ENCODE measurements at places on chromosomes 4 and X.

DNA sequence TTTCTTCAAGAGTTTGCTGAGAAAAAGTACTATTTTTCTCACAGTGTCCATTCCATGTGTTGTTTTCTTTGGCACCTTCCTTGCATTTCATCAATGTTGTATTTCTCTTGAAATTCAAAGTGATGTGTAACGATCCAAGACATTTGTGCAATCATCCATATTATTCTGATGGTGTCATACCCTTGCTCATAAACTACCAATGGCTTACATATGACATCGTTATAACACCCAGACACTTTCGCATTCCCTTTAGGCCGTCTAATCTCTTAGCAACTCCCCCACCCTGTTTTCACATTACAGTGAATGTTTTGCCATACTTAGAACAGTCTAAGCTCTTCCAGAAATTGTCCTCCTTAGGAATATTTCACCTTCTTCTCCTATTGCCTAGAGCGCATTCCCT, 1779.0 kb downstream of the PCDH7 start:
- DNase-seq = no peak

GRCh38 chr4:37476691-37477090, 209.5 kb downstream of the RELL1 start:
- no peak for DNase-seq

GRCh38 chr4:7941111-7941964, 1.7 kb upstream of the AFAP1 start:
- no peak for DNase-seq

GRCh38 chr4:80540349-80540748, 204.8 kb downstream of the CFAP299 start:
- DNase-seq = no peak

GRCh38 chrX:18871161-18871890, 112.6 kb downstream of the PHKA2 start:
- no peak for DNase-seq

DNA sequence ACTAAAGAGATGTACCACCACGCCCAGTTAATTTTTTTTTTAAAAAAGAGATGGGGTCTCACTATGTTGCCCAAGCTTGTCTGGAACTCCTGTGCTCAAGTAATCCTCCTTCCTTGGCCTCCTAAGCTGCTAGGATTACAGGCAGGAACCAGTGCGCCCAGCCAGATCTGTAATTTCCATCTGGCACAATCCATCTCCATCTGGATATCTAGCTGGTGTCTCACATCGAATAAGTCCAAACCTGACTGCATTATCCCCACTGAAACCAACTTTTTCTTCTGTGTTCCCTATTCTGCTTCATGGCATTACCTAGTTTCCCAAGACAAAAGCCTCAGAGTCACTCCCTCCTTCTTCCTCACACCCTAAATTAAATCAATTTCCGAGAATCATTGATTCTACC, 125.8 kb upstream of the TEX13C start:
- DNase-seq = no peak

GRCh38 chr4:183172881-183173280, 73.8 kb downstream of the WWC2 start:
- no peak for DNase-seq

- no peak for DNase-seq
Measured at GRCh38 chr4:105194328-105195231, 47.9 kb downstream of the TET2 start.

DNA sequence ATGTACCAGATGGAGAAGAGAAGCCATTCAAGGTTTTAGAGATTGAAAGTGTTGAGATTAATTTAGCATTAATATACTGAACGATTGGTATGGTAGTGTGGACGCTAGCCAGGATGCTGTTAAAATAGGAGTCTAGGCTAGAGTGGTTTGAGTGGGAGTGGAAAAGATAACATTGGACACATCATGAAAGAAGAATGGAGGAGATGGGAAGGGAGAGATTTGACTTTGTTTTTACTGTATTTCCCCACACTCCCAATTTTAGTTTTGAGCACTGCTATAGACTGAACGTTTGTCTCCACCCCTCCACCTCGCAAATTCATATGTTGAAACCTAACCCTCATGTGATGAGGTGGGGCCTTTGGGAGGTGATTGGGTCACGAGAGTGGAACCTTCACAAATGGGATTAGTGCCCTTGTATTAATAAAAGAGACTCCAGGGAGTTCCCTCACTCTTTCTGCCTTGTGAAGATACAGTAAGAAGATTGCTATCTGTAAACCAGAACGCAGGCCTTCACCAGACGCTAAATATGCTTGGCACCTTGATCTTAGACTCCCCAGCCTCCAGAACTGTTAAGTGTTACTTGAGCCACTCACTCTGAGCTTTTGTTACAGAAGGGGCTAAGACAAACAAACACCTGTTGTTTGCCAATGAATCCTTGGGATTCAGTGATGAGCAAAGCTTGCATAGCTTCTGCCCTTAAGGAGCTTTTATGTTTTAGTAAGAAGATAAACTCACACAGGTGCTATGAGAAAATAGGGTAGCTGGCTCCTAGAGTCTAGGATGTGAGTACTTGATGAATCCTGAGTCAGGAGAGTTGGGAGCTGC, 25.8 kb downstream of the USP9X start:
- DNase-seq = no peak

DNA sequence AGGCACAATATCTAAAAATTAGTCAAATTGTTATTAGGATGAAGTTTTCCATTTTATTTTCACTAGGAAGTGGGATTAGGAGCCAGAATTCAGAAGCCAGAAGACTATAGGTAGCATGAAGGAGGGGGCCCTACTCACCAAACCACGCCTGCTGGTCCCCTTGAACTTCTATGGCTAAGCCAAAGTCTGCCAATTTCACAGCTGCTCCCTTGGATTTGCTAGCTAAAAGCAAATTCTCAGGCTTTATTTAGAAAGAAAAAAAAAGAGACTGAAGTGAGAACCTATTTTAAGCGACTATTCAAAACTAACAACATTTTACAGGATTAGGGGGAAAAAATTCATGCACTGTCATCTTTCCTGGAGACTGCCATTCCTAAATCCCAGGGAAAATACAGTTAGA, 224.3 kb downstream of the CAMK2D start:
- no peak for DNase-seq

DNA sequence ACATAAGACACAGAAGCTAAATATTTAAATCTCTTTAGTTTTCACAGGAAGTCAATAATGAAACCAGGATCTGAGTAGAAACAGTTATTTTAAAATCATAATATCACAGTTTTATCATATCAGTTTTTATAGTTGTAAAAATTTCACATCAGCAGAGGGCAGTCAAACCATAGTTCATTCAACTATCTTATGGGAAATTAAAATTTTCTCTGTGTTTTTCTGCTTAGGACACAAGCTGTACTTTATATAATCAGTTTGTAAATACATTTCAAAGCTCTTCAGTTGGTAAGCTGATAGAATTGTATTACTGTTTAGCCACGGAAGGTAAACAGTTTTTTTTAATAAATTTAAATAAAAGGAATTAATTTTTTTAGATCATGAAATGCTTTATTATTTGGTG, 204.8 kb upstream of the NUDT6 start:
- no peak for DNase-seq

DNA sequence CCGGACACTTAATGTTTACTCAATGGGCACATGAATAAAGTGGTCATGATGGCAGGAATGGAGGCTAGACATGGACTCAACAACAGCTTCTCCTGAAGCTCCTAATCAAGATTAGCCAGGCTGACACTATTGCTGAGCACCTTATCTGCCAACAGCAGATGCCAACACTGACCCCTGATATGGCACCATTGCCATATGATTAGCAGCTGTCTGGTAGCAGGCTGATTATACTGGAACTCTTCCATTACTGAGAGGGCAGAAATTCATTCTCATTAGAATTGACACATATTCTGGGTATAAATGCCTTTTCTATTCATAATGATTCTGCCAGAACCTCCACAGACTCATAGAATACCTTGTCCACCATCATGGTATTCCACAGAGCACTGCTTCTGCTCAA, 18.4 kb upstream of the AFF1 start:
- no peak for DNase-seq

GRCh38 chr4:175561696-175562095, 250.4 kb downstream of the GPM6A start:
- no peak for DNase-seq

- no peak for DNase-seq
Measured at GRCh38 chrX:151912780-151913179, at the start of gene MAGEA4. Gene MAGEA4, plus strand, starts transcription at chrX:151912889. Its CDS starts 10,776 bp downstream, at chrX:151923665.

DNA sequence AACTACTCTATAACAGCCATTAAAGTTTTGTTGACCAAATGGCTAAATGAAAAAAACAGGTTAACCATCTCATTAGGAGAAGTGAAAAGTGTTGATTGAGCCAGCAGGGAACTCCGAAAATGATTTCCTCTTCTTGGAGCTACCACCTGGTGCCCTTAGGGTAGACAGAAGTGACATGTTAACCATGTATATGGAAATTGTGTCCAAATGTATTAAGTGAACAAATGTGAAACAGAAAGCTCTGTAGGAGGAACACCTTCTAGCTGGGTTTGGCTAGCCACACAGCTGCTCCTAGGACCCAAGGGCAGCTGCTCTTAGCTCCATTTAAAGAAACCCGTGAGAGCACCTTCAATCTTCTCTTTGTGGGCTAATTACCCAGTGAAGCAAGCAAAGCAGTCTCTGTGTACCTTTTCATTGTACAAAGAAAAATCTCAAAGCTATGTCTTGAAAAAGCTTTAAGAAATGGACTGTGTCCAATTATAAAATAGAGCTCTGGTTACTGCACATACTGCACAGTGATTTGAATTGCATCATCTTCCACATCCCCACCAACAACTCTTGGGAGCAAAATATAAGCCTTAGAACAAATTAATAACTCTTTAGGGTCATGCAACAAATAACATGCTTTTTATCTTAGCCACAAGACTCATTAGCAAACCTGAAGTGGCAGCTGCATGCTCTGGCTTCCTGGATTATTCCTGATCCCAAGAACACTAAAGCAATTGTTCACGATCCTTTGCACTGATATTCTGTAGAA, 59.2 kb upstream of the PARM1 start:
- no peak for DNase-seq

DNA sequence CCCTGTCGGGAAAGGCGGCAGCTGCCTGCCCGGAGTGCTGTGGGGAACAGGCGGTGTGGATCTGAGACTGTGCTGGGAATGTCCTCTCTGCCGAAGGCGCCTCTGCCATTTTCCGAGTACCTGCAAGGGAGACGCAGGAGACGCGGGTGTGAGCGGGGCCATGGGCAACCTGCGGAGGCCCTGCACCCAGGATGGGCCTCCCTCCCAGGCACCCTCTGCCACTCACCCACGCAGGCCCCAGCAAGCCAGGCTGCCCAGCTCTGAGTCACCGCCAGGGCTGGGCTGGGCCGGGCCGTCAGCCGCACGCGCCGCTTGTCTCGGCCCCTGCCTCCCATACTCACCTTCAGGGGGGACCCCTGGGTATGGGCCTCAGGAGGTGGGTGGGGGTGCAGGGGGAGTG, 3.5 kb upstream of the FGFR3 start:
- no peak for DNase-seq

GRCh38 chrX:93673056-93673868, at the start of gene NAP1L3:
Gene NAP1L3, minus strand, starts transcription at chrX:93673578. Its CDS starts 274 bp downstream, at chrX:93673304.
- peak; percentile 43 for DNase-seq

GRCh38 chrX:68045008-68045577, 388.2 kb downstream of the OPHN1 start:
- DNase-seq = no peak

DNA sequence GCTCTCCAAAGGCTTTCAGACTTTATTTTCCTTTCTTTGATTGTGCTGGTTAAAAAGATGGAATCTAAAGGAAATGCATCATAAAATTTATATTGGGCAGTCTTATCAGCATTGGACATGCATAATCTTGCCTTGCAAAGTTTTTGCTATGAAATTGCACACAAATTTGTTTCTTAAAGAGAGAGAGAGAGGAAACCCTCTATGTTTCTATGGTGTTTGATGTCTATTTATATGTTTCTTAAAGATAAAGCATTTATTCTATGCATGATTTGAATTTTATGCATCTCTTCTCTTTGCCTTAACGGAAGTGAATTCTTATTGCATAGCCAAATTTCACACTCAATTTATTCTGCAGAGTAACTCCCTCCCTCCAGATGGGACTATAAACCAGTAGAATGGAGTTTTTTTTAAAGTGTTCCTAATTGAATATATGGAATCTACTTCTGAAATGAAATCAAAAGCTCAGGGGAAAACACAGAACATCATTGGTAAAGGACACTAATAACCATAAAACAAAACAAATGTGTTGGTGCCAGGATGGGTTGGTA, 83.5 kb upstream of the PPARGC1A start:
- DNase-seq = no peak

DNA sequence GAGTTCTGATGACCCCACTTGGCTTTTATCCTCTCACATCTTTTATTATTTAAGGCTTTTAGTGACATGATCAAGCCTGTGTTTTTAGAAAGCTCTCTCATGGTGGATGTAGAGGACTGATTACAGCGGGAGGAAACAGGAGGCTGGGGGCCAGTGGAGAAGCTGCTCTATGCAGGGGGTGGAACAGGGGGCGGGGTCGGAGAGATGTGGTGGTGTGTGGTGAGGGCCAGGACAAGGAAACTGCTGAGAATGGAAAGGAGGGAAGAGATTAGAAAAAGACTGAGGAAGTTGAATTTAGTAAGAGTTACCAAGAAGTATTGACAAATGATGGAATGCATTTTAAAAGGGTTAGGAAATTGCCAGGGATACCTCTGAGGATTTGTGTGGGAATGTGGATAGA, 292.2 kb downstream of the ZIC3 start:
- no peak for DNase-seq

DNA sequence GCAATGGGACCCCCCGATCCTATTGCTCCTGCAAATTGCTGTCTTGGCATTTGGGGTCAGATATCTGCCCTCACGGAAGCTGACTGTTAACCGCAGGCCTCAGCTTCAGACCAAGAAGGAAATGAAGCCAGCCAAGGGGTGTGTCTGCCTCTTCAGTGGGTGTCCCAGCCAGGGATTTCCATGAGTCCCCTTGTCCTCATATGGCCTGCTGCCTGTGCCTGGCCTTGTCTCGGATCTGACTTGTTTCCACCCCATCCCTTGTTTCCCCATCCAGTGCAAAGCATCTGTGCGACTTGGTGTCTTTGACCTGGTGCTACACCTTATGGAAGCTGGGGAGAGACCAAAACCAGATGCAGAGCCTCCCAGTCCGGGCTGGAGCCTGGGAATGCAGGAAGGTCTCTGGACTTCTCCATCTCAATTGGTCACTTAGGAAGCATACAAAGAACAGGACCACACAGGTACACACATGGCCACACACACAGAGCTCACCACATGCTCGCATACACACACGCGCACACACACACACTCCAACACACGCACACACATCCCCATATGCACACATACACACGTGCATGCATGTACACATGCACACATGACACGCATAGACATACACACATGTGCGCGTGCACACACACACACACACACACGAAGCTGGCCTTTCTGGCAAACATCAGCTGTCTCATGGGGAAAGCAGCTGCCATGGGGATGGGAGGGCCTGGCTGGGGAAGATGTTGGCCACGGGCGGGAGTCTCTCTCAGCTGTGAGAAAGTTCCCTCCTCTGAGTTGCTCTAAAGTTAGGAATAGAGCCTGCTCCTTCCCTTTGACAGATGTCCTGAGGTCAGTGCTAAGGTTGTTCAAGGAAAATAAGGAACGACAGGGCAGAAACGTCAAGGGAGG, 65.5 kb downstream of the CRMP1 start:
- DNase-seq = no peak

- no peak for DNase-seq
Measured at GRCh38 chrX:77694491-77694890, 91.5 kb downstream of the ATRX start.

- no peak for DNase-seq
Measured at GRCh38 chr4:71473541-71474240, 134.9 kb downstream of the SLC4A4 start.

- no peak for DNase-seq
Measured at GRCh38 chr4:20984576-20984836, 284.2 kb downstream of the PACRGL start.

Measured in activated CD4-positive, alpha-beta T cell treated with anti-CD3 and anti-CD28 coated beads for 1 hour (primary cell).